T-cell (primary cell): ENCODE measurements at places on chromosomes 3 and 15.

DNA sequence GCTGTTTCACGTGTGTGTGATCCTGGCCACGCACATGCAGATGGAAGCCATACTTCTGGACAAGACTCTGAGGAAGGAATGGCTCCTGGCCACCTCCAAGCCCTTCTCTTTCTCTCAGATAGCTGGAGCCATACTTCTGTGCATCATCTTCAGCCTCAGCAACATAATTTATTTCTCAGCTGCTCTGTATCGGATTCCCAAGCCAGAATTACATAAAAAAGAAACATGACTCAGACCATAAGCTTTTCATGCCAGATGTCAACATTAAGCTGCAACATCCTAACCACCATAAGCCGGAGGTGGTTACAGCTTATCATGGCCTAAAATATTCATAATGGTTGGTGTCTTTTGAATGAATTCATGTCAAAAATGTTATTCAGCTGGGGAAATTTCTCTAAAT lies 10.6 kb upstream of the KIF23 start:
- no peak for DNase-seq

- DNase-seq = no peak
Observed at GRCh38 chr3:171005648-171006047, 20.9 kb downstream of the SLC2A2 start.

GRCh38 chr3:6644070-6644929 lies 216.6 kb upstream of the GRM7 start:
- no peak for DNase-seq

DNA sequence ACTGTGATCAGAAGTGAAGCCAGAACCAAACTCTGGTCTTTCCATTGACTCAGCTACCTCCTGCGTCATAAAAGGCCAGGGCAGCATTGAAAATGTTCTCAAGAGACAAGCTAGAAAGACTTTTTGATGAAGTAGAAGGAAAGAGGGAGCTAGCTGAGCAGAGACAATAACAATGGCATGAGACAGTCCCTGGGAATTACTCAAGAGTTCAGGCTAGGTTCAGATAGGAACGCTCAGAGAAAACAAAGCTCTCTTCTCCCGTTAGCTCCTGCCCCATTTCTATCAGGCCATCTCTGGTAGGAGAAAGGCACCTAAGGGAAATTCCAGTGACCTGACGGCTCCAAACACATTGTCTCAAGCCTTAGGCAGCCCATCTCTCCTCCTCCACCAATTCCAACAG lies 7.0 kb upstream of the OXTR start:
- no peak for DNase-seq

- DNase-seq = no peak
Observed at GRCh38 chr3:127534564-127534963, 56.0 kb downstream of the TPRA1 start.

DNA sequence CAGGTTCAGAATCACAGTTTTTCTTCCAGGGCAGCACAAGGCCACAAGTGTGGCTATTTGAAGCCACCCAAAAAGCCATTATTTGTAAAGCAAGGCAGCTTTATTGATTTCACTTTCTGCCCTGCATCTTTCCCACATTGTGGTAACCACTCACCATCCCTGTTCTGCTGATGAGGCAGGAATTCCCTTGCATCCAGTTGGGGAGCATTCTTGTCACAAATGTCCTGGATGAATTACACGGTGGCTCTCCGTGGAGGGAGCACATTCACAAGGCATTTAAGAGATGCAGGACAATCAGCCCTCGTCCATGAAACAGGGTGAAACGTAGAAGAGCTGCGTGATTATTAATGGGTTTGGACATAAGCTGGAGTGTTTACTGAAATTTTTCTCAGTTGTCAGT lies 111.2 kb downstream of the APBA2 start:
- no peak for DNase-seq

DNA sequence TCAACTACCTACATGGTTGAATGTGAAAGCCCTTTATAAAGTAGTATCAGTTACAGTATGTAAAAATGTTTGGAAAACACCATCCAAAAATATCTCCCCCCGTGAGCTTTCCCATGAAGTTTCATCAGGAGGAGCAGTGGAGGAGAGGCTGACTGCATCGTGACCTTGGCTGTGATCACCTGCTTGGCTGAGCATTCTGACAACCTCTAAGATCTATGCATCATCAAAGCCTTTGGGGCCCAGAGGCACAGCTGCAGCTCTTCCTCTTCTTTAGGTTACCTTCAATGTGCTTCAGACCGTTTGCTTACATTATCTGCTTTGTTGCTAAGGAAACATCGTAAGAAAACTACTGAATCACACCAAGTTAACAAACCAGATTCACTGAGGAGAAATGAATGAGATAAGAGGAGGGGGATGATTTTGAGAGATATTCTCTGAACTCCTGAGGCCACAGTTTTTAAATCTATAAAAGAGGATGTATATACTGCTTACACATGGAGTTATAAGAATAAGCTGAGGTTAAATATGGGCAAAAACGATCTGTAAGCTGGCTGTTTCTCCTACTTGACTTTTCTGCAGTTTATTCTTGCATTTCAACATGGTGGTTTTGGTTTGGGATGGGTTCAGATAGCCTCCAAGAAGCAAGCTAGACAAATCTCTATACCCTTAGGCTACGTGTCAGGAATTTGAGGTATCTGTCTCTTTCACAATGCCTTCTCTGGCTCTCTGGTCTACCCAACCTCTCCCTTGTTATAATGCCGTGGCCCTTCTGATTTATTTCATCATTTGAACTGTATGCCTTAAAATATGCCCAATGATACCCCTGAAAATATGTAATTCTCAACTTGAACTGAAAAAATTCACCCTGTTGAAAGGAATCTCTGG lies 4.0 kb downstream of the GCSAM start:
- DNase-seq = peak; percentile 44

DNA sequence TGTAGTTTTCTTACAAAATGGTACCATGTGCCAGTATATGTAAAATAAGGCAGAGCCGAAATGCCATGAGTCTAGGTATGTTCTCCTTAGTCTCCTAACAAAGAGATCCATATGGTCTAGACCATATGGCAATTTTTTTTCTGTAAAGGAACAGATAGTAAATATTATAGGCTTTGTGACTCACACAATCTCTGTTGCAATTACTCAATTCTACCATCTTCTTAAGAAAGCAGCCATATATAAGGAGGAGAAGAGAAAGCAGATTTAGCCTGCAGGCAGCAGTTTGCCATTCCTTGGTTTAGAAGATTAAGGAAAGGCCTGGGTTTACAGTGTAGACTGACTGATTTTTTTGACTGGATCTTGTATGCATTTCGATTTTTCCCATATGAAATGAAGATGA lies 16.3 kb upstream of the BBX start:
- DNase-seq = no peak

DNA sequence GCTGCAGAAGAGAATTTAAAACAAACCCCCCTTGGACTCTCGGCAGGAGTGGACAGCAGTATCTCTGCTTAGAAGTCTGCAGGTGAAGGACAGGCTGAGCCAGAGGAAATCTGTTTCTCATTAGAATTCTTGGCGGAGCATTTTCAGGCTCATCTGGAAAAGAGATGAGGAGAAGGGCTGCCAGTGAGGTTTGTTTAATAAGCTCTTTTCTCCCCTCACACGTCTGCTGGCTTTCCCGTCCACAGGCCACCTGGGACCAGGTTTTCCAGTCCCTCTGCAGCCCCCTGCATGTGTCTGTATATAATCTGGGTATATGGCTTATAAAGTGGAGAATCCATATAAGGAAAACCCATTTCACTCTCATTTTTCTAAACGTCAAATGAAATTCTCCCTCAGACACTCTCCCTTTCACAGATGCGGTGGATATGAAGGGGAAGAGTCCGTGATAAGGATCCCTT lies 155.4 kb upstream of the TPM1 start:
- DNase-seq = no peak

DNA sequence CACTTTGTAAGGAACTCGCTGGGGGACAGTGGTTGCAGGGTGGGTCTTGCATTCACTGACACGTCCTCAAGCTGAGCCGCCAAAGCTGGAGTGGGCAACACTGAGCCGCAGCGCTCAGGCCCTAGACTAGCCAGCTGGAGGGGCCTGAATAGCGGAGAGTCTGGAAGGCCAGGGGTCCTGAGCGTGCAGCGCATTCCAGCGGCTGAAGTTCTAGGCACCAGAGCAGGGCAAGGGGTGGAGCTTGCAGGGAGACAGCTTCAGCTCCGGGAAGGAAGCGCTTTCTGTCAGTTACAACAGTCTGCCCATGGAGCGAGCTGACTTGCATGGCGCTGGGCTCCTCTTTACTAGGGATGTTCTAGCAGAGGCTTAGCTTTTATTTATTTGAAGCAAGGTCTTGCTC lies 2.7 kb downstream of the MAP6D1 start:
- no peak for DNase-seq

GRCh38 chr3:180630371-180630770 lies 28.4 kb downstream of the TTC14 start:
- no peak for DNase-seq

DNA sequence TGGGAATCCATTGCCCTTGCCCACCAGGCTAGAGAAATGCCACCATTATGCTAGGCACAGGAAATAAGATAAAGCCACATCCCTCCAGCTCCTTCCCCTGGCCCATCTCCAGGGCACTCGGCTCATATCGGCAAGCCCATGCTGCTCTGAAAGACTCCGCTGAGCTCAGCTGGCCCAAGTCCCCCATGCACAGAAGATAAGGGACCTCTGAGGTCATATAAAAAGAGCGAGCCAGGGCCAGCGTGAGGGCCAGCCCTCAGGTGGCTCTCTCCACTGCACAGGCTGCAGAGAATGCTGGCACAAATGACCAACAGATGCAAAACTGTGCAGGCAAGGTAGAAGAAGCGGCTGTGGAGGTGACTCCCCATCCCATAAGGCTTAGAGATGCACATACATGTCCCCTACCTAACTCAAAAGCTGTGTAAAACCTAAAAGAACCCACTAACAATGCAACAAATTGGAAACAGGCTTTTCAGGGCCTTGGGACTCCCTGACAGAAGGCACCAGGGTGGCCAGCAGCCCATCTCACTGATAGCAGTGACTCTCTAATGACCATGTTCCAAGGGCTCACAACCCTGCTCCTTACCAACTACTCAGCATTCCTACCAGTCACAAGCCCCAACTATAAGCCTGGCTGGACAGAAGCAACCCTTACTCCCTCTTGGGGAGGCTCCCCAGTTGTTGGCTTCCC lies 3.0 kb downstream of the RAB6B start:
- no peak for DNase-seq

DNA sequence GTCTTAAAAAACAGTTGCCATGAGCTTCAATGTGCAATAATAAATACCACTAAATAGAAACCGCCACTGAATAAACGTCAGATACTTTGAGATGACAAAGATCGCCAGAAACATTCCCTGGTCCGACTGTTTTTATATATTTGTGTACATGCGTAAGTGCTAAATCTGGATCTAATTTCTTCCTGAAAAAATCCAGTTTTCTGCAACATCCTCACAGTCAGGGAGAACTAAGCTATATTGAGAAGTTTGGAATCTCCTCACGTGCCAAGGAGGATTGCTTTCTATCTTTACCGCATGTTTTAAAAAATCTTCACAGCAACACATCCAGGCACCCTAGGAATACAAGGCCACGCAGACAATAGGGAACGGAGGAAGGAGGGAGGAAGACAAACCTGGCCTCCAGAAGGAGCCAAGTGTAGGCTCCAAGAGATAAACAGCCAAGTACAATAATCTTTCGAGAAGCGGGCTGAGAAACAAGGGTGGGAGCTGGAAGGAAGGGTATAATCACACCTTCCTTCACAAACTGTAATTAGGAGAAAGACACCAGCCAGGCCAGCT lies 5.7 kb downstream of the VGLL4 start:
- no peak for DNase-seq

GRCh38 chr3:133905376-133905775 lies 9.7 kb upstream of the RAB6B start:
- DNase-seq = no peak

- no peak for DNase-seq
Observed at GRCh38 chr3:58551636-58552180, 14.7 kb upstream of the ACOX2 start.

- peak; percentile 48 for DNase-seq
Observed at GRCh38 chr15:77034695-77035489, 36.0 kb downstream of the TSPAN3 start.

GRCh38 chr3:57184526-57184925 lies 15.3 kb downstream of the HESX1 start:
- no peak for DNase-seq

DNA sequence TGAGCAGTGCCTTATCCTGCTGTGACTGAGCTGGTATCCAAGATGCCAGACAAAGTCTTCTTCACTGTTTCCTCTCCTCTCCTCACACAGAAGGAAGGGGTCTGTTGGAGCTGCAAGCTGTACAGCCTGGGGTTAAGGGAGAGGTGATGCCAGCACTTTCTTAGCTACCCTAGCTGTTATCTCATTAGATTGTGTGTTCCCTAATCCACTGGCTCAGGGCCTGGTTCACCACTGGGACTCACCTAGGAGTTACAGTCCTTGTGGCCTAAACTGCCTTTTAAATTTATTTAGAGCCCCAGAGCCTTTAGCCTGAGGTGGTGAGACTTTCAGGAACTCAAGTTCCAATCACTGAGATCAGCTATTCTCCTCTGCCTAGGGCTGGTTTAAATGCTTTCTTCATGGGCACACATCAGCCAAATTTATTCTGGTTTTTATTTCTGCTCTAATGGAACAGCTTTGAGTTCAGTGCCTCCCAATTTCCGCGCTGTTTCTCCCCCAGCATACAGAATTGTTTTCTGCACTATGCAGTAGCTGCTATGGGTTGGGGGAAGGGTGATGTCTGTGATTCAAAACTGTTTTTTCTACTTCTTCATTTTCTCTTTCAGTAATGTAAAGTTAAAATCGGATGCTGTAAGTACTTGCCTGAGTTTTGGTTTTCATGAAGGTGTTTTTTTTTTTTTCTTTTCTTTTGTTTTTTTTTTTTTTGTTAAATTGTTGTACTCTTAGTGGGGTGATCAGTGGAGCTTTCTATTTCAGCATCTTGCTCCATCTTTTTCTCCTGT lies 198.8 kb downstream of the DOCK3 start:
- no peak for DNase-seq

- DNase-seq = no peak
Observed at GRCh38 chr3:113084777-113085176, 94.0 kb downstream of the GTPBP8 start.

DNA sequence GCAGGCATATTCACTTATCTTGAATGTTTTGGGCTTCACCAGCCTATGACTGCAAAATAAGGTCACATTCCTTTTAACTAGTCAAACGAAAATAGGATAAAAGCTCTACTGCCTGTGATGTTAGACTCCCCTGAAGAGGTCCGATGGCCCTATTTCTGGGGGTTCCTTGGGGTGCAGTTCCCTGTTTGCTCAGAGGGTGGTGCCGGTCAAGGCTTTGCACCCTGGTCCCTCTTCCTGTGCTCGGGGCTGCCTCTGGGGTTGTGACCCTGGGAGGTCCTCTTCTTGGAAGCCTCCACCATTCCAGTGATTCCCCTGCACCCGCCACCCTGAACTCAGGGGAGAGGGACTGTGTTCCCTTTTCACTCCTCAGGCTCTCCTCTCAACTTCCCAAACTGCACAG lies 86.7 kb upstream of the ANKRD34C start:
- no peak for DNase-seq
